Fibroblast of upper back skin (primary cell): ENCODE measurements at places on chromosomes 6 and 20.

DNA sequence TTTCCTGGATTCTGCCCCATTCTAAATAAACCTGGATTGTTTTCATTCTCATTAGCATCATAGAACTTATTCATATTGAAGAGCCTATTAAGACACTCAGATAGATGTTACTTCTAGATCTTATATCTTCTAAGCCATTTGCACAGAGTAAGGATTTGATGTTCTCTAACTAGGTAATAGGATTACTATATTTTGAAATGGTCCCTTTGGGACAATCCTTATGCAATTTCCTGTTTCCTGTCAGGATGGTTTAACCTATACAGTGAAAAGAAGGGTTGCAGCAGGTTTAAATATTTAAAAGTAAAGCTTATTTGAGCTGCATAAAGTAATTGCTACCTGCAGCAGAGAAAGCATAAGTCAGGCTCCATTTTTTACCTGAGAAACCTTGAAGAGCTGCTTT lies 860.1 kb downstream of the TFAP2A start:
- DNase-seq, result no peak

DNA sequence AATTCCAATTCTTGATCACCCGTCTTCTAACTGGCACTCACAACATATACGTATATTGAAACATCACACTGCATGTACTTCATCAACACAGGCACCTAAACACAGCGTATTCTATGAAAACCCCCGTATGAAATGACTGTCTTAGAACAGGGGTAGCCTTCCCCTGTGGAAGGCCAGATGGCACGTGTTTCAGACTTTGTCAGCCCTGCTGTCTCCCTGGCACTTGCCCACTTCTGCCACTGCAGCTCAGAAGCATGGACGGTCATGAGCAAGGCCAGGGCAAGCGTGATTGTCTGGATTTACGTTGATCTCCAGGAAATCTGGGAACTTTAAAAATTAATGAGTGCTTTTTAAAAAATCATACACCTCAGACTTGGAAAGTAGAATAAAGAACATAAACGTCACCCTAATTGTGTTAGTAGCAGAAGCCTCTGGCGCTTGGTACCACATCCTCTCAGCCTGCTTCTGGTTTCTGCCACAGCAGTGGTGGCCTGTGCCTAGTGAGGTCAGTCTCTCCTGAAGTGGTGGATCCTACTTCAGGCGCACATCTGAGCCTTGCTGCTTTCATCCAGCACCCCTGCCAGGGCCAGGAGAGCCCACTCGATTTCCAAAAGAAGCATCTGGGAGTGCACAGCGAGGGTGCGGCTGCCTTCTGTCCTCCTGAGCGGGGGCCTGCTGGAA lies 18.3 kb downstream of the PDE10A start:
- DNase-seq, result no peak

- peak; percentile 97 for DNase-seq
Measured at GRCh38 chr6:111973118-111973761, 80.7 kb upstream of the CCN6 start.

DNA sequence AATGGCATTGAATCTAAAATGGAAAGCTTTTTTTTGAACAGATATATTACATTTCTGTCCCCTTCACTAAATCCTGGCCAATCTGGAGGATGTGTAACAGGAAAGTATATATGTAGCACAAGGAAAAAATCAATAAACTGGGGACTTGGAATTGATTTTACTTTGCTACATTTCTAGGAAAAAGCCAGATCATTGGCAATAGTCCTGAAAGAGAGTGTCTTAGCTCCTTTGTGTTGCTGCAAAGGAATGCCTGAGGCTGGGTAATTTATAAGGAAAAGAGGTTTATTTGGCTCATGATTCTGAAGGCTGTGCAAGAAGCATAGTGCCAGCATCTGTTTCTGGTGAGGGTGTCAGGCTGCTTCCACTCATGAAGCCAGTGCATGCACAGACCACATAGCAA lies 574.9 kb downstream of the HTR1B start:
- DNase-seq, result no peak

DNA sequence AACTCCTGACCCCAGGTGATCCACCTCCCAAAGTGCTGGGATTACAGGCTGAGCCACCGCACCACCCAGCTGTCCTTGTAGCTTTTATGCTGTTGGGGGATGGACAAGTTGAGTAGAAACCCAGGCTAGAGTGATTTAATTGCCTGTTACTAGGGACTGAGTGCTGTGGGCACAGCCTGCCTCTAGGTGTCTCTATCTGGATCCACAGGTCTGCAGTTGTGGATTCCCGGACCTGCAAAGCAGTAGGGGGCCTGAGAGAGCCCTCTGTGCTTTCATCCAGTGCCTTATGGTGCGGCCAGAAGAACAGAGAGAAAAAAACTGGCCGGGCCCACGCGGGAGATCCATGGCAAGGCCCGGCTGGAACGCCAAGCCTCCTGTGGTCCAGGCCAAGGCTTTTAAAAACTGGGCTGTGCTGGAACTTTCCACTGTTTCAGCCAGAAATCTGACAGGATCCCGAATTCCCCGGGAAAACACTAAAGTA lies 5.2 kb downstream of the SIRPA start:
- DNase-seq, result peak; percentile 80

GRCh38 chr20:17873410-17874270 lies 95.0 kb downstream of the SNX5 start:
- peak; percentile 99 for DNase-seq

DNA sequence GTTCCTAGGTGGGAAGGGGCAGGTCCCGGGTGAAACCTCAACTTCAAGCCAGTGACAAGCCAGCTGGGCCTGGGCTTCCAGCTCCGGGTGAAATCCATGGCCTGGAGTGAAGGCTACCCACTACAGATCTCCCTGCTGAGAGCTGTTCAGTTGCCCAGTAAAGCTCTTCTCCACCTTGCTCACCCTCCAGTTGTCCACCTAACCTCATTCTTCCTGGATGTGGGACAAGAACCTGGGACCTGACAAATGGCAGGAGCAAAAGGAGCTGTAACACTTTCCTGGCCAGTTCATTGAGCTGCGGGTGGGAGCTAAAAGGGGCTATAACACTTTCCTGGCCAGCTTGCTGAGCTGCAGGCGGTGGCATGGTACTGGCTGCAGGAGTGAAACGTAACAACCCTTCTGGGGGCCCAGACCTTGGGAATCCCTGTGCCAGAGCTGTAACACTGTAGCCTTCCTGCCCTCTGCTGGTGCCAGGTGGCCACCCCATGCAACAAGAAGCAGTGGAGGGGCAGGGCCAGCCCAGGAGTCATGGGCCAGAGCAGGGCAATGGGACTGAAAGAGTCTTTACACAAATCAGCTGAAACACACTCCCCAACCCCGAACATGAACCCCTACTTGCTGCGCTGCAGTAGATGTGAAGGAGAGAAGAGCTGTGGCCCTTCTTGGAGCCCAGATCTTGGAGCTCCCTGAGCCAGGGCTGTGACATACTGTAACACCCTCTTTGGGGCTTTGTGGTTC lies 3.6 kb upstream of the HINT3 start:
- peak; percentile 25 for DNase-seq

GRCh38 chr6:105493736-105494135 lies 90.9 kb upstream of the PREP start:
- DNase-seq, result no peak

- DNase-seq, result no peak
Measured at GRCh38 chr6:139343052-139343750, 31.2 kb downstream of the CITED2 start.

GRCh38 chr6:2388554-2389324 lies 143.3 kb upstream of the GMDS start:
- DNase-seq, result no peak

DNA sequence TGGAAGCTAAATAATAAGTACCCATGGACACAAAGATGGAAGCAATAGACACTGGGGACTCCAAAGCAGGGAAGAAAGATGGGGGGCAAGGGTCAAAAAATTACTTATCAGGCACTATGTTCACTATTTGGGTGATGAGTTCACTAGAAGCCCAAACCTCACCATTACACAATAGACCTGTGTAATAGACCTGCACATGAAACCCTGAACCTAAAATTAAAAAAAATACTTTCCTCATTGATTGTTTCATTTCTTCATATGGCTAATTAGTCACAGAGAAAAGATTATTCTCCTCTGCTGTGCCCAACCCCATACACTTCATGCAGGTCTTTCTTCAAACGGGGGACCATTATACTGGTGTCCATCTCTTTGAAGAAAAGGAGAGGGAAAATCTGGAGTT lies 213.0 kb upstream of the DTNBP1 start:
- DNase-seq, result no peak

- no peak for DNase-seq
Measured at GRCh38 chr6:168867247-168868102, 386.2 kb downstream of the THBS2 start.

GRCh38 chr6:35188886-35189285 lies 24.9 kb upstream of the SCUBE3 start:
- no peak for DNase-seq

DNA sequence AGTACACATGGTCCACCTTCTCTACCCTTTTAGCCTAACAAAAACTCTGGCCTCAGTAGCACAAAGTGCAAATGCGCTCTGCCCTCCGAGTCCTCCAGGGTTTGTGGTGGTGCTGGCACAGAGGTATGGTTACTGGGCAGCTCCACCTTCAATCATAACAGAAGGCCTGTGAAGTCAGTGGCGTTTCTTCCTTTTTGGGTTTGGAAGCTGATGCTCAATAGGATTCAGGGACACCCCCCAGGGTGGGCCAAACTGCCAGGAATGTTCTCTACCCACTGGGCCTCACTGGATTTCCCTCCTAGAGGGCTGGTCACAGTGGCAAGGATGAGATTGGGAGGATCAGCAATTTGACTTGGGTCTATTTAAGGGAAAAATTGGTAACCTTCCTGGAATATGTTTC lies 286.1 kb upstream of the FOXQ1 start:
- DNase-seq, result no peak

DNA sequence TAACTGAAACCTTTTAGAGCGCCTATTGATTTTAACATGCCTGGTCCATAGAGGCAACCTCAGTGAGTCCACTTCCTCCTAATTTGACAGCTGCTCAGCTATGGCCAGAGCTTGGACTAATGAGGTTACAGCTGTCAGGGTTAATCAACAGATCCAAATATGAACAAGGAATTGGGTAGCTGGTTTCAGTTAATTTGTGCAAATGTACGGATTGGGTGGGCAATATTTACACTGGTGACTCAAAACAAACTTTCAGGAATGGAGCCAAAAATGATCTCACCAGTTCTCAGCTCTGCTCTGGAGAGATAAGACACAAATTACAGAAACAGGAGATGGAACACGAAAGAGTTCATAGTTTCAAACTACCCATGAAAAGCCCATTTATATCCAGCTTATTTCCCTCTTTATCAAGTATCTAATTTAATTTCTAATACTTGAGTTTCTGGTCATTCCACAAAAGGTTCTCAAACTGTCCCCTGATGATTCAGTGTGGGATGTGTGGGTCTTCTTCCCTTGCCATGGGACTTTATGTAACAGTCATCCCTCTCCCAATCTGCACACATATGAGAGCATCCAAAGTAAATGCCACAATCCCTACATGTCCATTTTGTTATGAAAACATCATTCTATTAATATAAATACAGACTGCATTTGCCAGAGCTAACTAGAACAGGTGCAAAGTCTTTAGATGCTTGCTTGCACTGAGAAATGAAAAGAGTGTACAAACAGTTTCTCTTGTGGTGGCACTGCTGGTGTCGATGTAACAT lies 149.9 kb downstream of the RPS12 start:
- no peak for DNase-seq

- DNase-seq, result peak; percentile 27
Measured at GRCh38 chr6:147508042-147508865, at the start of gene SAMD5. Gene SAMD5, plus strand, starts transcription at chr6:147508690. Its CDS starts 239 bp downstream, at chr6:147508929.

DNA sequence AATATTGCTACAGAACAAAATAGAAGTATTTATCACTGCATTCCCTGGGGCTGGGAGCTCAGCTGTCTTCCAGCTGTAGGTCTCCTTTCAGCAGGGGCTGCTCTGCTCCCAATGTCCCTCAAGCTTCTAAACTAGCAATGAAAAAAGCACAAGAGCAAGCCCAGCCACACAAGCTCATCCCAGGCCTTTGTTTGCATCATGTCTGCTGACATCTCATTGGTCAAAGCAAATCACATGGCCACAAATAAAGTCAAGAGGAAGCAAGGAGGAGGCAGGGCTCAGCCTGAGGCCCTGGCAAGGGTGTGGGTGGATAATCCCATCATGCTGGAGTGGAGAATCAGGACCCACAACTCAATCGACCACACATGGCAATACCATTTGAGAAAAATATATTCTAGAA lies 2.2 kb upstream of the BFSP1 start:
- DNase-seq, result peak; percentile 71

GRCh38 chr20:18362916-18363315 lies 74.6 kb downstream of the ZNF133 start:
- DNase-seq, result no peak

DNA sequence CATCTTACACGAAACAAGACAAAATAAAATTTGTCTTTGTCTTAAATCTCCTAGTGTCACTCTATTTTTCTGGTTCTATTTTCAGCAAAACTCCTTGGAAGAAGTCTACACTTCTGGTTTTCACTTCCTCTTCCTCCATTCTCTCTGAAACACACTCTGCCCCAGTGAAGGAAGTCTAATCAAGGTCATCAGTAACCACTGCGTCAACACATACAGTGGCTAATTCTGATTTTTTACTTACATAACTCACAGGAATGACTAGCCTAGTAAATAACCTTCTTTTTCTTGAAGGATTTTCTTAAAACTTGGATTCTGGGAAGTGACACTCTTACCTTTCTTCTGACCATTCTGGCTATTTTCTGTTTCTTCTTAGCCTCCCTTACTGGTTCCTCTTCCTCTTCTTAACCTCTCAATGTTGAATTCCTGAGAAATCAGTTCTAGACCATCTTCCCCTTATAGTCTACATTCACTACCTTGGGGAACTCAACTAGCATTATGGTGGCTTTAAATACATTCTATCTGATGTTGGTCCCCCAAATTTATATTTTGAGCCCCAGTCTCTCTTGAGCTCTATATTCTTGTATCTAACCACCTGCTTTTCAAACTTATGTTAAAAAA lies 37.5 kb downstream of the AIG1 start:
- no peak for DNase-seq

GRCh38 chr6:129498950-129499842 lies 210.8 kb downstream of the ARHGAP18 start:
- DNase-seq, result peak; percentile 67

- DNase-seq, result no peak
Measured at GRCh38 chr6:125363824-125364165, 62.0 kb upstream of the HDDC2 start.

DNA sequence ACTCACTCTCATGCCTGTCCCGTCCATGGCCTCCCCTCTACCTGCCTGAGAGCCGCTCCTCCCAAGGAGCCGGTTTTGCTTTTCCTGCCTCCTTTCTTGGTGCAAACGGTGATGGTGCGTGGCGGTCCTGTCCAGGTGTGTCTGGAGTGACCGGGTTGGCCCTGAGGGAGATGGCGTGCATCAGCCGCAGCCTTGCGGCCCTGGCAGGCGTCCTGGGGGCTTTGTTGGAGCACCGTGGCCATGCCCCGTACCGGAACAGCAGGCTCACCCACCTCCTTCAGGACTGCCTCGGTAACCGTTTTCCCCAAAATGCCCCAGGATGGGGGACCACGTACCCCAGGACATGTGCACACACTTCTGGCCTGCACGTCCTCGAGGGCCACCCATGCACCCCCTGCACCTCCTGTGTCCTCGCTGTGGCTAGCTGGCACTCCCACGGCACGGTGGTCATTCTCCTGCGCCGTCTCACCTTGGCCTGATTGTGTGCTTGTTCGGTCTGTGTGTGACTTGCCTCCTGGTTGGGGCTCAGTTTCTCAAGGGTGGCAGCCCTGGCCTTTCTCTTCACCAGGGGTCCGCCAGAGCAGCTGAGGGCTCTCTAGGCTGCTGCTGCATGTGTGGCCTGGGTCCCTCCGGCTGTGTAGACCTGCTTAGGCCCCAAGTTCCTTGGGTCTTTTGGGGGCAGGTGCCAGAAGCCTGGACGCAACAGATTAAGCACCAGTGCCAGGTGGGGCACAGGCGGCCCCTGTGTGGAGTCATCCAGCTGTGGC lies 36.4 kb downstream of the FRMD1 start:
- DNase-seq, result no peak
